ENCODE measurements at places on chromosomes 16 and 17.

DNA sequence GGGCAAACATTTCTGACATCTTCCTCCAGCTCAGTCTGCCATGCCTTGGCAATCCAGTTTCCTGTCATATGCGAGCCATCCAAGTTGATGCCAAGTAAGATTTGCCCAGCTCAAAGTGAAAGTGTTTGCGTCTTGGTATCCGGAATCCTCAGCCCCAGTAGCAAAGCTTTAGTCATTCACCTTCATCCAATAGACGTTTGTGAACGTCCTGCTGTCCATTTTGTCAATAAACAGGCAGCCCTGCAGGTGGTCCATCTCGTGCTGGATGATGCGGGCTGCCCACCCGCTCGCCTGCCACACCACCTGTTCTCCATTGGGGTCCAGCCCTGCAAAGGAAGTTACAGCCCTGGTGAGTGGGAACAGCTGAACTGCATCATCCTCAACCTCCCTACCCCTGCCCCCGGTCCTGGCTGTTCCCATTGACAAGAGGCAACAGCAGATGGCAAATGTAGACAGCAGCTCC is 1.5 kb downstream of the PDF start:
- no peak for DNase-seq

GRCh38 chr17:44636562-44636961 is 19.7 kb upstream of the MEIOC start:
- no peak for DNase-seq

GRCh38 chr17:76716839-76717215 is 6.1 kb upstream of the MXRA7 start:
- DNase-seq, result no peak

- DNase-seq, result no peak
Observed at GRCh38 chr16:14415291-14415690, 214.8 kb downstream of the PARN start.

All from stimulated activated CD8-positive, alpha-beta memory T cell treated with anti-CD3 and anti-CD28 coated beads, Interleukin-7, amount 100 ng/mL, for 1 hour (primary cell).